Uterus (tissue), 4 donors: ENCODE measurements at places on chromosomes 7 and 10. TPM values are rescaled to one million over a fixed set of nuclear protein-coding genes. Genes with fewer than 3 reads are reported as not detected.
A peak's percentile ranks its signal among the peaks of the same experiment; 100 is the strongest.

The ZNF800 gene
- total RNA-seq: 48.6 TPM

The CASTOR2 gene
- total RNA-seq: 10.7 TPM

The EGFR gene
- 37.5 TPM for total RNA-seq

The TLX1 gene
- total RNA-seq: not detected

The PNLIP gene
- total RNA-seq: not detected

The PAXIP1 gene
- 16.3 TPM for total RNA-seq

DNA sequence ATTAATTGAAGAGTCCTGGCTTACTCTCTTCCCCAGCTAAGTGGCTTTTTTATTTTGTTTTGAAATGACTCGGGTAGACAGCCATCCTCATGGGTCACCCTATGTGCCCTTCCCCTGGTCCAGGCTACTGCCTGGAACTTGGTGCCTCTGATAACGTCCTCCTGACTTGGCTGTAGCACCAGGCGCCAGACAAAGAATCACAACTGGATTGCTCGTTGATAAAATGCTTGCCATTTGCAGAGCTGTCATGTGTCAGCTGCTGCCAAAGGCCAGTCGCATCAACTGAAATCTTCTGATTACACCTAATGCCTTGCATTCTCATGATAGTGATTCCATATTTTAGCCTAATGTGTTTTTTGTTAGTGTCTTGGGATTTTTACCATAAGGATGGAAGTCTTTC is 27.4 kb upstream of the ABLIM1 start:
- DNase-seq: no peak

DNA sequence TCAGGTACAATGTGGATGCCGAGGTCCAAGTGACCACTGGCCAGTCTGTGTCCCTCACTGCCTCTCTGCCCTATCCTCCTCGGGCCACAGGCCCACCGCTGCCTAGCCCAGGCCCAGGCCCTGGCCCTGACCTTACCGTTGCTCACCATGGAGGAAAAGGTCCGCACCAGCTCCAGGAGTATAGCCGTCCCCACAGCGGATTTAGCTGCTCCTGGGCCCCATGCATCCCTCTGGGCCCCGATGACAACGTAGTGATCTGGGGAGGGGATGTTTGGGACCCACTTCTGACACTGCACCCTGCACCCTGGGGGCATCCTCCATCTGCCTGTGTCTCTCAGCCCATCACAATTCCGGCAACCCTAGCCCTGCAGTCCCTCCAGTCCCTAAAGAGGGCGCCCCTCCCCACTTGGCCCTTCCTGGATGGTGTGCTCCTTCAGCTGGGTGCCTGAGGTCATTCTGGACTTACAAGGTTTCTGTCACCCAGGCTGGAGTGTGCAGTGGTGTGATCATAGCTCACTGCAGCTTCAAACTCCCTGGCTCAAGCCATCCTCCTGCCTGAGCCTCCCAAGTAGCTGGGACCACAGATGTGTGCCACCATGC is 12.1 kb downstream of the TFR2 start:
- DNase-seq: no peak

GRCh38 chr7:65390588-65390987 is 16.9 kb downstream of the ZNF92 start:
- no peak for DNase-seq

- DNase-seq: peak; percentile 71
Observed at GRCh38 chr10:118116715-118117449, 70.1 kb upstream of the RAB11FIP2 start.

- peak; percentile 33 for DNase-seq
Observed at GRCh38 chr7:155796381-155797261, 15.6 kb downstream of the SHH start.

GRCh38 chr10:80410578-80411145 is 2.3 kb downstream of the PRXL2A start:
- no peak for DNase-seq

- no peak for DNase-seq
Observed at GRCh38 chr10:119493155-119493554, 49.4 kb downstream of the RGS10 start.

DNA sequence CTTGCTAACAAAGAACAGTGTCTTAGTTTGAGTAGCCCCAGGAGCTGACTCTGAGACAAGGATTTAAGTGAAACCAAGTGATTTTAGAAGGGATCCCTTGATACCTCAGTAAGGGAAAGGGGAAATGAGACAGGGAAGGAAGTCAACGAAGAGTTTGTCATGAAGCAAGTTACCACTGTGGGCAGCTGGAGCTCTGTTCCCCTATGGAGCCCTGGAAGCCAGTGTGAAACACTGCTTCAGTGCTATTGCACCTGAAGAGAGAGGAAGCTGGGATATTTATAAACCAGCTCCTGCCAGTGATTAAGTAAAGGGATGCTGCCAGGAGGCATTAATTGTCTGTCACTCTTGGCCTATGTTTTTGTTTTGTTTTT is 58.9 kb upstream of the WAPL start:
- no peak for DNase-seq

GRCh38 chr7:19405541-19405940 is 260.3 kb upstream of the FERD3L start:
- no peak for DNase-seq

- no peak for DNase-seq
Observed at GRCh38 chr7:12436896-12437535, 33.4 kb upstream of the VWDE start.

DNA sequence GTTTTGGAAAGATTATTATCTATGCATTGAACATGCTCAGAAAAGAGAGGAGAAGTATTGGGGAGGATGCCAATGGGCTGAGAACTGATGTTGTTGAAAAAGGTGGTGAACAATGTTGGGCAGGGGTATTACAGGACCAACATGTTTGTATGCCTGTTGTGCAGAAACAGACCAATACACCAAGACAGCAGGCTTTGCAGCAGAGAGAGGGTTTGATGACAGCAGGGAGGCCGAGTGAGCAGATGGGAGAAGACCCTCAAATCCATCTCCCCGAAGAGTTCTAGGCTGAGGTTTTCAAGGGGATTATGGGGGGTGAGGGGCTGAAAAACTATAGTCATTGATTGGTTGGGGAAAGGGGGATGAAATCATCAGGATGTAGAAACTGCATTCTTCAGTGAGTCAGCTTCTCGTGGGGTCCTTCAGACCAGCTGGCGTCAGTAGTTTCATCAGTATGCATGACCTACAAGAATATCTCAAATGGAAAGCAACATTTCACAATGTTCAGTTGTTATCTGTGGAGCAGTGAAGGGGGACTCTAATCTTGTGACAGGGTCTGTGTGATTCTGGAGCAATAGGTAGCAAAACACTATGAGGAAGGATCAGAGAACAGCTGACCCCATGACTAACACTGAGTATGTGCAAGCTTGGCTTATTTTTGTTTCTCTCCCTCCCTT is 167.8 kb downstream of the BAMBI start:
- no peak for DNase-seq

DNA sequence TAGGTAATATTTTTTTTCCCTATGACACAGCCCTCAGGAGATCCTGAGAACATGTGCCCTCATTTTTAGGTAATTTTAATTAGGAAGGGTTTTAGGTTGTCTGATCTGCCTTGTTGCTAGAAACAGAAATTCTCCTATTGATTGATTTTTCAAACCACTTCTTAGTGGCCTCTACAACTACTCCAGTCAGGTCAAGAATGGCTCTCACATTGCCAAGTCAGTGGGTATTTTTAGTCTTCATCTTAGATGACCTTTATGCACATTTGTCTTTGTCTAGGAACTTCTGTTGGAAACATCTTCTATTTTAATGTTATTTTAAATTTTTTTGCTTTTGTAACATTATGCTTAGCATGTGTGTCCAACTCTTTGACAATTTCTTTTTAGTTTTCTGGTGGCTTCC is 162.3 kb downstream of the MLLT10 start:
- DNase-seq: no peak

DNA sequence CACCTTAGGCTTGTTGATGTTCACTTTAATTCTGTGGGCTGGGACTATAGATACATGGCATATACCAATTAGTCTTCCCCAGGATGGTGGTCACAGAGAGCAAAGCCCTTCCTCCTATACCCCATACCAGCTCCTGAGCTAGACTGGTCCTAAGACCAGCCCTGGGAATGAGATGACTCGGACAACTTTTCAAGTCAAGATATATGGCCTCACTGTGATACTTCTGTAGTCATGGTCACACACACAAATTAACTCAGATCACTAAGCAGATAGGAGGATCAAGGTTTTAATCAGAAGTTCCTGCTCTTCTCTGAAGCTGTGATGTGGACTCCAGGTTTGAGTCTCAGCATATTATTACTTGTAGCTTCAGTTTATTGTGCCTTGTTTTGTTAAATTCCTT is 53.1 kb downstream of the SLK start:
- DNase-seq: no peak

DNA sequence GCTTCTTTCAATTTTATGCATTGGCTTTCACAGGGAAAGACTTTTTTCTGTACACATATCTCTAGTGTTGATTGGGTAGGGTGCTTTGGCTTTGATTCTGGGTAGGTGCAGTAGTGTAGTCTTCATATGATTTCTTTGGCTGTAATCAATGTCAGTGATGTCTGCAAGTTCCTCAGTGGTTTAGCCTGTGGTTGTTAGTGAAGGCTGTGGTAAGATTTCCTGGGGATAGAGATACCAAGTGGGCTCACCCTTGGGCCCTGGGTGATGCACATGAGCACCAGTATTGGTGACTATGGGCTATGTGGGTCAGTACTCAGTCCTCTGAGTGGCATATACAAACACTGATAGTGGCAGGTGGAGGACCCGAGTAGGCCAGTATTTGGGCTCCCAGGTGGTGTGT is 13.0 kb downstream of the GIMAP8 start:
- no peak for DNase-seq
